T-helper 17 cell (primary cell): ENCODE measurements at places on chromosomes 3 and 15. TPM values are rescaled to one million over a fixed set of nuclear protein-coding genes. Genes with fewer than 3 reads are reported as not detected.

SLMAP gene
- 59.0 TPM for total RNA-seq

CRYGS gene
- total RNA-seq = 2.7 TPM

P2RY14 gene
- total RNA-seq = 0.90 TPM

HRG gene
- total RNA-seq = not detected

TP63 gene
- 0.45 TPM for total RNA-seq

KLHDC8B gene
- 8.7 TPM for total RNA-seq

CGNL1 gene
- not detected for total RNA-seq

ISLR2 gene
- not detected for total RNA-seq

CACNA1D gene
- not detected for total RNA-seq

CCDC12 gene
- 75.8 TPM for total RNA-seq

NFKBIZ gene
- 814 TPM for total RNA-seq

FAM3D gene
- not detected for total RNA-seq

IL5RA gene
- 10.4 TPM for total RNA-seq

XYLB gene
- 0.75 TPM for total RNA-seq

TIMP4 gene
- not detected for total RNA-seq

GRIP2 gene
- total RNA-seq = 0.10 TPM

CCDC39 gene
- not detected for total RNA-seq
